Mammary epithelial cell (primary cell): ENCODE measurements at places on chromosomes 1 and 21. TPM values are rescaled to one million over a fixed set of nuclear protein-coding genes. Genes with fewer than 3 reads are reported as not detected.

- DNase-seq: no peak
Measured at GRCh38 chr1:30909365-30910068, 959 bp upstream of the SDC3 start.

- no peak for DNase-seq
Measured at GRCh38 chr1:220841293-220841692, 38.0 kb upstream of the HLX start.

GRCh38 chr1:64268653-64269557, 65.5 kb downstream of the UBE2U start:
- DNase-seq: peak; percentile 57

GRCh38 chr1:240824238-240824637, 212.3 kb upstream of the GREM2 start:
- no peak for DNase-seq

The RNU1-4 gene
- not detected for polyA plus RNA-seq

GRCh38 chr1:87600055-87600850, 271.6 kb downstream of the LMO4 start:
- DNase-seq: no peak

GRCh38 chr1:26991310-26992116, 2.0 kb upstream of the TRNP1 start:
- no peak for DNase-seq

GRCh38 chr1:233151861-233152260, 143.7 kb downstream of the PCNX2 start:
- no peak for DNase-seq

The PRXL2B gene
- polyA plus RNA-seq: 26.3 TPM

GRCh38 chr1:234933475-234933874, 195.2 kb downstream of the TOMM20 start:
- peak; percentile 30 for DNase-seq

GRCh38 chr1:45206808-45207623, 611 bp upstream of the ZSWIM5 start:
- no peak for DNase-seq

- peak; percentile 44 for DNase-seq
Measured at GRCh38 chr1:62407398-62408009, 29.3 kb upstream of the USP1 start.

The LCE2A gene
- polyA plus RNA-seq: not detected

The SLC5A9 gene
- not detected for polyA plus RNA-seq

DNA sequence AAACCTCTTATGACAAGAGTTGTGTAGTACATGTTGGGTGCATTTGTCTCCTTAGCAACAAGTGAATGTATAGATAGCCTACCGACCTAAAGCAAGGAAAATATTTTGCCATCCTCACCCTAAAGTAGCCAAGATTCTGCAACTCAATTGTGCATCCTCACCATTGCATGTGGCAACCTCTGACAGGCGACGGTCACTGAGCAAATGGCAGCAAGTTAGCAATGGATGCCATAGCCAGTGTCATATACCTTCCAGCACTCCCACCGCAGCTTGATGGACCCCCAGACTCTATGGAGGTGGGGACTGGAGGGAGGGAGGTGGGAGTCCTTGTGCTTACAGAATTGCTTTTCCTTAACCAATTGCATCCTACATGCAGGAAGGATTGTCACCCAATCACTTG, 17.0 kb downstream of the PROX1 start:
- no peak for DNase-seq

The CFAP45 gene
- 0.36 TPM for polyA plus RNA-seq

DNA sequence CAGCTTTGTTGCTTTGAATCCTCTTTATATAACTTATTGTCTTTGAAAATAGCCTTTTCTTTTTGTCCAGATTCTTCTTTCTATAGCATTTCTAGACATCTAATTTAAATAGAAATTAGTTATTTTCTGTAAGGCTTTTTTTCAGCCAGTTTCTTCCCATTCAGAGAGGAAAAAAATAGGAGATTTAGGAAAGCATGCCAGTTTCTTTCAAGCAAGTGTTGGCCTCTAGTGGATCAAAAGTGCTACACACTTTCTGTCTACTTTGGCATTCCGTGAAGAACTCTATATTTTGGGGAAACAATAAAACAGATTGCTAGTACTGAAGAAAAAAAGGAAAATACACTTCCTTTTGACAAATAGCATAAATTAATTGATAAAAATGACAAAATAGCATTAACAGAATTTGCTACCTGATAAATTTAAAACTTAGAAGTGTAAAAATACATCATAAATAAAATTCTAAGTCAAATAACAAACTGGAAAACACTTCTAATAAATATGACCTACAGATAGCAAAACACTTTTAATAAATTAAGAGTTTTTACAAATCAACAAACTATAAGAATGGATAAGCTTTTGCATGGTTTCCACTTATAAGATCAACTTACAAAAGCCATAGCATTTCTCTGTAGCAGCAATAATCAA, 13.1 kb upstream of the EXO1 start:
- DNase-seq: no peak

The REN gene
- 0.09 TPM for polyA plus RNA-seq

The LCE2C gene
- not detected for polyA plus RNA-seq

The CCSAP gene
- polyA plus RNA-seq: 3.4 TPM

DNA sequence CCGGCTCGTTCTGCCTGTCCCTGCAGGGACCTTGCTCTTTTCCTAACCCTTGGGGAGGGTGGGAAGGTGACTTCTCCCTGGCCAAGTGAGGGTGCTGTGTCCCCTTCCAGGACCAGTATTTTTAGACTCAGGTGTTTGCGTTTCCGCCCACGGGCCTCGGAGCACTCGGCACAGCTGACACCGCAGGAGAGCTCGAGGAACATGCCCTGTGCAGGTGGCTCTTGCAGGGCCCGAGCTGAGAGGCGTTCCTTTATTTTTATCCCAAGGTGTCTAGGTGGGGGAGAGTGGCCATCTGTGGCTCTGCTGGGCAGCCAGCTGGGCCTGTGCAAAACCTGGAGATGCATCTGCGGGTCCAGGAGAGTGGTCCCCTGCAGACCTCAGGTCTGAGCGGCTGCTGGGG, 16.0 kb downstream of the PLCH2 start:
- DNase-seq: no peak

GRCh38 chr1:207032528-207033017, at the start of gene C1orf116:
Gene C1orf116, minus strand, starts transcription at chr1:207032756. Its CDS starts 5,158 bp downstream, at chr1:207027598.
- DNase-seq: peak; percentile 99

GRCh38 chr1:47562147-47562546, 124.3 kb downstream of the FOXD2 start:
- DNase-seq: no peak

The TRIM33 gene
- polyA plus RNA-seq: 16.4 TPM

DNA sequence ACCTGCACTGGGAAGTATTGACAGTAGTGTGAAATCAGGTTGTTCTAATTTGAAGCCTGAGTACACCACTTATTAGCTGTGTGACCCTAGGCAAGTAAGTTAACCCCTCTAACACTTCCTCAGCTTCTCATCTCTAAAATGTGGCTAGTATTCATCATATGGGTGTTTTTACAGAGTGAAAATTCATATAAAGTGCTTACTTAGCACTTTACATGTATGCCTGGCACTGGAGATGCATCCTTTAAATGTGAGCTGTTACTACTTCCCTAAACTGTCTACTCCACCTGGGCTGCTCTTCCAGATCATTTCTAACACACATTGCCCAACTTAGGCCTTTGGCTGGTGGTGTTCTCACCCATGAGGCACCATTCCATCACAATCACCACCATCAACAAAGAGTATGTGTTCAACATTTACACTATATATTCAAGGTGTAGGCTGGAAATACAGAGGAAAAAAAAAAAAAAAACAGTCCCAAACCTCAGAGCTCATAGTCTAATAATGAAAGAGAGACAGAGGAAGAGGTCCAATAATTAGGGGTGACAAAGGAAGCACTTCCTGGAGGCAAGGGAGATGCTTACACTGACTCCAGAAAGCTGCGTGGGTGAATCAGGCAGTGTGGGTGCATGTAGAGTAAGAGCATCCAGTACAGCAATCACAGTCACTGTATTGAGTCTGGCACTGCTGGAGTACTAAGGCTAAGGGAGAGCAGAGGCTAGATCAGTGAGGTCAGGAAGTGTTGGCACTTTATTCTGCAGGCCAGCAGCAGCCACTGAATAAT, 3.6 kb downstream of the STX6 start:
- peak; percentile 11 for DNase-seq

The KCNE2 gene
- polyA plus RNA-seq: not detected

DNA sequence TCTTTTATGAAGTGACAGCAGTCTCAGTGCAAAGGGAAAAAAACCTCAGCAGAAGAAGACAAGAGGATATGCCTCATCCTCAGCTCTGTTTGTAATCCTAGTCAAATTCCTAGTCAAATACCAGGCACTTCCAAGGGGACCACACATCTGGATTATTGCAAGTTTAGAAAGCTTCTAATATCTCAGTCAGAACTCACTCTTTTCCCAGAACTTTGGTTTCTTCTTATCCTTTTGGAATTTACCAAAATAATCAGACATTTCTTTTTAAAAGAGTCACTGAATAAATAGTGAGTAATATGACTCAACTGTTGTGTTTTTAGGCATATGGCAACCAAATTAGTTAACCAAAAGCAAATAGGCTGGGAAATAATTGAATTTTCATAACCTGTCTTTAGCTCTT, 47.8 kb downstream of the PRRX1 start:
- DNase-seq: peak; percentile 33

The KRTAP20-3 gene
- not detected for polyA plus RNA-seq

DNA sequence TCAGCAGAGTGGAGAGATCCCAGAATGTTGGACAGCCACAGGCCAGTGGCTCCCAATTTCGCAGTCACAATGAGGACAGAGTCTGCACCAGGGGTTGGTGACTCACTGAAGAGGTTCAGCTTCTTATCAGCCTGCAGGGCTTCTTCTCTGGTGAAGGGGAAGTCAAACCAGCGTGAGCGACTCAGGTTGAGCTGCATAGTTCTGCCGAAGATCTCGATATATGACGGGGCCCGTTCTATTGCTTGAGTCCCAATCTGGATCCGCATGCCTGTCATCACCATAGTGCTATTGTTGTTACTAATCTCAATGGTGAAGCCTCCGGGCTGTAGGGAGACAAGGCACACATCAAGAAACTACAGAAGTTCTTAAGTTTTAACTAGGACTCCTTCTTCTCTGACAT, 58.5 kb downstream of the UBR4 start:
- no peak for DNase-seq

The TBCE gene
- polyA plus RNA-seq: 15.2 TPM

The TACSTD2 gene
- polyA plus RNA-seq: 135 TPM

- peak; percentile 18 for DNase-seq
Measured at GRCh38 chr1:164617377-164618201, 58.6 kb downstream of the PBX1 start.

DNA sequence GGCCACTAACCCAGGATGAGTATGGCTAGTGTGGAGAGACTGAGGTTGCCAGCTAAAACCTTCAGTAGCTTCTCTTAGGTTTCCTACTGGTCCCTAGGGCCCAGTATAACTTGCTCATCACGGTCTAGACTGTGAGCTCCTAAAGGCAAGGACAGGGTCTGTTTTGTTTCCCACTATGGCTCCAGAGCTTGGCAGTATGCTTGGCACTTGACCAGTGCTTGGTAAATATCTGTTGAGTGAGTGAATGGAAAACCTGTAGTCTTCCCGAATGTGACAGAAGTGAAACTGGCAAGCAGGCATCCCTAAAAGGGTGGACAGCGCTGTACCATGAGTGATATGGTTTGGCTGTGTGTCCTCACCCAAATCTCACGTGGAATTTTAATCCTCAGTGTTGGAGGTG, 13.1 kb upstream of the PARS2 start:
- no peak for DNase-seq

The GNG4 gene
- 0.25 TPM for polyA plus RNA-seq

The BGLAP gene
- polyA plus RNA-seq: 0.29 TPM

The GRIK3 gene
- polyA plus RNA-seq: not detected

GRCh38 chr1:30335389-30335996, 387.9 kb downstream of the MATN1 start:
- no peak for DNase-seq

DNA sequence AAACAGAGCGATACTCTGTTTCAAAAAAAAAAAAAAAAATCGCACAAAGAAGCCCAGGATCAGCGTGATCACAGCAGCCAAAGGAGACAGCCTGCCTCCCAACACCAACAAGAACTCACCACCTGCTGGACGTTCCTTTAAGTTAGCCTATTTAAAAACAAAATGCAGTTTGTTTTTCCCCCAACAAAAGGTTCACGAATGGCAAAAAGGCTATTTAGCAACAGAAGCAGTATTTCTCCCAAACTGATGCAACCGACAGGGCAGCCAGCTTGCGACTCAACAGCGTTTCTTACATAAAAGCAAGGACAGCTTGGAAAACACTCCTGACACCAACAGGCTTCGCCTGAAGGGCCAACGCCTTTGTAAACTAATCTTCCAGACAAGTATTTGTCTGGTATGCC, 6.8 kb downstream of the SSU72 start:
- DNase-seq: no peak

DNA sequence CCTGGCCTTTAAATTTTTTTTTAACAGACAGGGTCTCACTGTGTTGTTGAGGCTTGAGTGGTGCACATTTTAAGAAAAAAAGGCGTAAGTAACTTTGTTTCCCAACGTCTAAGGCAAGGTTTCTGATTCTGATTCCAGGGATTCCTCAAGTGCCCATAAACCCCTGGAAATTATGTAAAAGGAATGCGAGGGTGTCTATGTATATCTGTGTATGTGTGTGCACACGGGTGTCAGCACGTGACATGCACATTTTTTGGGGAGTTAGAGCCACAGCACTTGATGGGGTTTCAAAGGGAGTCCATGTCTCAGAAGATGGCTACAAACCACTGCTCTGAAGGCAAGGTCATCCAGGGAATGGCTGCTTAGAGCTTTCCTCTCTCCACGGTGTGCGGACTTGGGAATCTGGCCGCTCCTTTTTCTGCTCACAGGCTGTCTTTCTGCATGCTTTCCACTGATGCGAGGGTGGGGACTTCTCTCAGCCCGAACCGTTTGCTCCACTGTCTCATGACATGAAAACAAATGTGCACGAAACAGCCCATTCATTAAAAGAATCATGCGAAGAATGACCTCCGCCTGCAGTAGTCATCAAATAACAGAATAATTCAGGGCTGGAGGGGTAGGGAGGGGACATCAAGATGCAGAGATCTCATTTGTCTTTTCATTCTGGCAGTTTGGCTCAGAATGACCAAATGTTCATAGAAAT, 18.7 kb upstream of the RERE start:
- DNase-seq: no peak

The HSD11B1 gene
- 0.65 TPM for polyA plus RNA-seq

The PTAFR gene
- 38.1 TPM for polyA plus RNA-seq

The MCOLN3 gene
- polyA plus RNA-seq: 9.4 TPM

DNA sequence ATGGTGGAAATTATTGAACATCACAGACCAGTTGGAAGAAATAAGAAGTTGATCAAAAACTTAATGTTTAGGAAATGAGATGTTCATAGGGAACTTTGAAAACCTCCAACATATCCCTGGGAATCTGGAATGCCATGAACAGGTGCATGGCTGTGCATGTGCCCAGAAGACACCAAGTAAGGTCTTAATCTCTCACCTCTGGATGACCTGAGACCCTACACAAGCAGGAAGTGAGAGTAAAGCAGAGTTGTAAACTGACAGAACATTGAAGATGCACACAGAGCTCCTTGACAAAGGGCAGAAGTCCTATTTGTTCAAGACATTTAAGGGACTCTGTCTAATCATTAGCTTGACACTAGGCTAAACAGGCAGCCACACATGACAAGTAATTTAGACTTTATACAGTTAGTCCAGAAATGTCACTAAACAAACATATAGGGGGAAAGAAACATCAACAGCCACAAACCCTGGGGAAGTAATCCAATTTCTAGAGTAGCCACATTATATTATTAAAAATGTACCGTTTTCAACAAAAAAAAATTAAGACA, 34.5 kb downstream of the KLHDC7A start:
- no peak for DNase-seq

The TTC39A gene
- polyA plus RNA-seq: 0.43 TPM

The LAMTOR5 gene
- polyA plus RNA-seq: 319 TPM
